HT-29 (cell line): ENCODE measurements at places on chromosomes 2 and 18.
A peak's percentile ranks its signal among the peaks of the same experiment; 100 is the strongest.

DNA sequence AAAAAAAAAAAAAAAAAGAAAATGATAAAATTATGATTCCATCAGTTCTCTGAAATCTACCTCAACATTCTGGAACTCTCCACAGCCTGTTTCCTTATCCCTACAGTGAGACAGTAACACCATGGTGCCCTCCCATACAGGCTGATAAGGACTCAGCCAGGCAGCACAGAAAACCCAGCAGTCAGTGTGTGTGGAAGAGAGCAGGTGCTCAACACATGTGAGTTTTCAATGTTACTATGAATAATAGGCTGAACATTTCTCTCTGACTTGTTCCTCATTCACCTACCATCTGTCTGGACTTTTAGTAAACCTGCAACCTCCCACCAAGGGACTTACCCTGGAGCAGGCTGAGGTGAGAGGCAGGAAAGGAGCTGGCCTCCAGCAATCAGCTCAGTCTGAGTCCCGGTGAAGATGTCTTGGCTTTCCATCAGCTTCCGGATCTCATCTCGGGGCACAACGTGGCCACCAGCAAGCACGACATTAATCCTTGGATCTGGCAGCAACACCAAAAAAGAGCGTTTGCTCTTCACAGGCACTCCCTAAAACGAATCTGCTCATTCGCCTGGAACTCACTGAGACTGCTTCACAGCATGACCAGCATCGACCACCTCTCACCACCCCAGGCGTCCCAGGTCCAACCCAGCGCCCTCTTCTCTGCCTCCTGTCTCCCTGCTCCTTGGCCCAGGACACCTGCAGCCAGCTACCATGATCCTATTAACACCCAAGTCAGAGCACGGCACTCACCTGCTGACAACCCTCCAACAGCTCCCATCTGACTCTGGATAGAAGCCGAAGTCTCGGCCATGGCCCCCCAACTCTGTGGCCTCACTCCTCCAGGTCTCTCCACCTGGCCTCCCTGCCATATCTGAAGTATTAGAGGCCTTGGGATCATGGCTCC, 16.5 kb downstream of the PASK start:
- DNase-seq, result no peak

DNA sequence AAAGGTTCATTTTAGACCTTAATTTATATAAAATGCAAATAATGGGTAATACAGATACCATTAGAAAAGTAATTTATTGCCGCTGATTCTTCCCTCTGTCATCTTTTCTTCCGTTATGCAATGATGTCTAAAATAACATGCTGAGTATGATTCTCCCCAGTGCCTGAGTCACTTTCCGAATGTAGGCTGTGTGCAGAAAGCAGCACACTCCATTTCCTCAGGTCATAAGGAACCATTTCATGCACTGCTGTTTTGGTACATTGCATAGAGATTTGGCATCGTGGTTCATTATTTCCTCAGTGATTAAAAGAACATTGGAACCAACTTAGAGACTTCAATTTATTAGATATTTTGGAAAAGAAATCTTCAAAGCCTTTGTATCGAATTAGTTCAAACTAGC, 173.5 kb downstream of the CDH2 start:
- no peak for DNase-seq

DNA sequence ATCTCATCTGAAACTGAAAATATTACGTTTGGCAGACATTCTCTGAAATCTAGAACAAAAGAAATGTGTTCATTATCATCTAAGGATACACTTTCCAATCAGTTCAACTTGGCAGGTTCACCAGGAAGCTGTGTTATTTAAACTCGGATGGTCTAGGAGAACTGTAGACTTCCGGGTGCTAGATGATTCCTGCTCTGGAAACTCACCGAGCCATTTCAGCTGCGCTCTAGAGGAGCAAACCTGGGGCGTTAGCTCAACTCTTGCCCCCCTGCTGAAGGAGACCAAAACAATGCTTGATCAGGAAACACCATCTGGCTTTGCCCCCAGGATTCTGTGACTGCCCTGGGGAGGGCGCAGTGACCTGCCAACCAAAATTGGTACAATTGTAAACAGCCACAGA, 22.9 kb downstream of the MLPH start:
- no peak for DNase-seq

GRCh38 chr2:74930811-74931486, 27.5 kb upstream of the POLE4 start:
- no peak for DNase-seq

DNA sequence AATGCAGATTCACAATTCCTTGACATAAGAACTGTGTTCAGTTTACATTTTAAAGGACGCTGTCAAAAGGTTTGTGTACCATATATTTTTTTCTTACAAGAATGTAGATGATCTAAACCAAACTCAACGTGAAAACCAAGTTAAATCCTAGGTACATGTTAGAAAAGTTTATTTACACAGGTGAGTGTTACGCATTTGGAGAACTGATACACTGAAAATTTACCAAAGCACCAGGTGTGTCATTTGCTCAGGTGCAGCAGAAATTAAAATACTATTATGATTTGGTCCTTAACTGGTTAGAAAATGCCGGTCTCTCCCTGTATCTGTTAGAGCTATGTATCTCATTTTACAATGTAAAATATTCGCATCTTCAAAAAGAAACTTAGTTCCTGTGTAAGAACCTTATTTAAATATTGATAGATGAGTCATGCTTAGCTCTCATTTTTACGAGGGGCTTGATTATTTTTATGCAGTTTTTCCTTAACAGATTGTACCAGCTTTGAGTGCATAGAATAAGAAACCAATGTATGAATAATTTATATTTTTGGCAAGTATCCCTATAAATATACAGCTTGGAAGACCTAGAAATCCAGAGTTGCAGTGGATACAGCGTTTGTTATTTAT, 25.1 kb downstream of the MFF start:
- DNase-seq, result no peak

DNA sequence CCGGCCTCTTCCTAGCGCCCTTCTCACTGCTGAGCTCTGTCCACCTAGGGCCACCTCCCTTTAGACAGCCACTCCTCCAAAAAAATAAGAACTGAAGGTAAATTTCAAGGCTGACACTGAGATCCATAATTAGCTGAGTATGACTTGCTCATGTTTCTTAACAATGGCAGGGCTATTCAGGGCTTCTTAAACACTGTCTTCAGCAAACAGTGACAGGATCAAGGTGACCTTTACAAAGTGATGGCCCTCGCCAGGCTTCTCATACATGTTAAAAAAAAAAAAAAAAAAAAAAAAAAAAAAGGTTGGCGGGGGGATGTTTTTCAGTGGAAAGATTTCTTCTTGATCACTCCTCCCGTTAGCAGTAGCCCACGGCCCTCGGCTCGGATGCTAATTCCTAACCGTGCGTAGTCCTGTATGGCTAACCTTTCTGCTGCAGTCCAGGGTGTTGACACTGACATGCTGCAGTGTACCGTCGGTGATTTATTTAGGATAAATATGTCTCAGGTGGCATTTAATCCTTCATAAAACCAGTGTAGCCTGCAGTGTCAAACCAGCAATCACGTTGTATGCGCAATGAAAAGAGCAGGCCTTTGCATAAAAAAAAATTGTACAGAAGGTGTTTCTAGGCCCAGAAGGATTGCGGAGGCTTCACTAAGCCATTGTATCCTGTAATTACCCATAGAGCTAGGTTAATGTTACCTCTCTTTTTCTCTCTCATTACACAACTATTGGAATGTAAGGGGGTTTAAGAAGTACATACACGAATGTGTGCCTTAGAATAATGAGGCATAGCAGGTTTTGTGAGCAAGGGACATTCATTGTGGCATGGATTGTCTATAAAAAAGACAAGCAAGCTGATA, 142.7 kb downstream of the PTGR3 start:
- DNase-seq, result no peak

- peak; percentile 4 for DNase-seq
Measured at GRCh38 chr2:109069331-109070194, 59.4 kb upstream of the SH3RF3 start.

GRCh38 chr2:195395362-195395761, 261.7 kb upstream of the SLC39A10 start:
- DNase-seq, result no peak

GRCh38 chr2:112959109-112959812, 18.5 kb upstream of the IL36G start:
- DNase-seq, result peak; percentile 31

DNA sequence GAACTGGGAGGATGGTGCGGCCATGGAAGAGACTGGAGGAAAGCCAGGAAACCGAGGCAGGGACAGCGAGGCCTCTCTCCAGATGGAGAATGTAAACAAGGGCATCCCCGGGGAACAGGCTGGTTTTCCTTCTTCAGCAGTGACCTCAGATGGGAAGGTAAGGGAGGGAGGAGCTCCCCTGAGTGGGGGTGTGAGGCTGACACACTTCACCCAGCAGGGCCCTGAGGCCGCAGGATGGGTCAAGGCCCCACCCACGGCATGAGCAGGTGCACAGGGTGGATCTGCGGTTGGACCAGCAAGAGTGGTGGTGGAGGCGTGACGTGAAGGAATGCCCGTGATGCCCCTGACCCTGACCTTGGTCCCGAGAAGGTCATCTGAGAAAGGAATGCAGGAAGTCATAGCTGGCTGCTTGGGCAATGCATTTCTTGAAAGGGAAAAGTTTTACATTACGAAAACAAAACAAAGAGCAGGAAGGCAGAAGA, 48.1 kb downstream of the ADCY3 start:
- DNase-seq, result no peak

GRCh38 chr18:74392323-74392722, 64.8 kb downstream of the DIPK1C start:
- no peak for DNase-seq

DNA sequence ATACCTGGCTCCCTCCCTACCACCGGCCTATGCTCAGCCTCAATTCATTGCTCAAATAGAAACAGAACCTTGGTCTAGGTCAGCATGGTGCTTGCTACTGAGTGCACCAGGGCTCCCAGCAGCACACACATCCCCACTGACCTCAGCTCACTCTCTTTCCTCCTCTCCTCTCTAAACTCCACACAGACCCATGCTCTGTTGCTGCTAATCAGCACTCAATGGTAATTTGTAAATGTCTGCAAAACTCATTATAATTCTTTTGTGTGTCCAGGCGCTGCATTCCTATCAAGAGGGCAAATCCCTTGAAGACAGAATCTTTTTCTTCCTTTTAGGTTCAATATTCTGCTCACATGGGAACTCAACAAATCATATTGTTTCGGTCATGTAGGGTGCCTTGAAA, 382.2 kb downstream of the CLIP4 start:
- DNase-seq, result no peak

DNA sequence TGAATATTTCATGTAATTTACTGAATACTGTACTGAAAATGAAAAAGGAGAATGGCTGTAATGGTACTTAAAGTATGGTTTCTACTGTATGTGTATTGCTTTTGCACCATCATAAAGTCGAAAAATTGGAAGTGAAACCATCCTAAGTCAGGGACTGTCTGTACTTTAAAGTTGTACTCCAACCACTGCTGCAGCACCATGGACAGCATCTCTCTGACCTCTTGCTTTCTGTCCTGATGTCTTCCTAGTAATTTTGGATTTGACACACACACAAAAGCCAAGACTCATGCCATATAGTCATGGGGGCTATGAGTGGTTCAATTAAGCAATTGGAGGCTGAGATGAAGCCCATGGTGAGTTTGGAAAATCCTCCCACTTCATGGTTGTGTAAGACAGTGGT, 256.3 kb upstream of the PKDCC start:
- peak; percentile 44 for DNase-seq

- DNase-seq, result peak; percentile 84
Measured at GRCh38 chr2:196239622-196240587, 68.5 kb upstream of the STK17B start.

DNA sequence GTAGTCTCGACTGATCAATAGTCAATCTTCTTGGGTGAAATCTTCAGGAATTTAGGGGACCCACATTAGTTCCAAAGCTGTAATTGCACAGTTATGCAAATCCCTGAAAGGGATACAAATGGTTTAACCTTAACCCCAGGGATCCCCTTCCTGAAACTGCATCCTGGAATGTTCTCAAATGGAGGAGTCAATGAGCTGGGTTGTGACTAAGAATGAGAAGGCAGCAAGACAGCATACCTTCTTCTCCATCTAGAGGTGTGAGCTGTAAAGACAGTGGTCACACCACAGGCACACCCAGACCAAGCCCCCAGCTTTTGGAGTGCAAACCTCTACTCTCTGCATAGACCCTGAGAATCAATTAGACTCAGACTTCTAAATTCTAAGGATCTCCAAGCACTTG, 164.7 kb upstream of the MEIS1 start:
- no peak for DNase-seq

GRCh38 chr2:3076848-3077642, 300.6 kb downstream of the EIPR1 start:
- DNase-seq, result no peak

- DNase-seq, result no peak
Measured at GRCh38 chr18:57125627-57126026, 21.3 kb upstream of the BOD1L2 start.

DNA sequence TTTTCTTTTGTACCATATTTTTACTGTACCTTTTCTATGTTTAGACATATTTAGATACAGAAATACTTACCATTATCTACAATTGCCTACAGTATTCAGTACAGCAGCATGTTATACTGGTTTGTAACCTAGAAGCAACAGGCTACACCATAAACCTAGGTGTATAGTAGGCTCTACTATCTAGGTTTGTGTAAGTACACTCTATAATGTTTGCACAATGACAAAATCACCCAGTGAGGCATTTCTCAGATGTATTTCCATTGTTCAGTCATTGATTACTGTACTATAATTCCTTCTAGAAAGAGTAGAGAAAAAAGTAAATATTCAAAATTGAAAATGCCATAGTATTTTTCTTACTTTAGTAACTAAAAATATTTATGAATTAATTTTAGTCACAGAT, 490.1 kb upstream of the REG3G start:
- no peak for DNase-seq

- peak; percentile 36 for DNase-seq
Measured at GRCh38 chr2:31253356-31254131, 19.6 kb downstream of the EHD3 start.

- DNase-seq, result no peak
Measured at GRCh38 chr18:45156946-45157345, 458.3 kb upstream of the SLC14A2 start.

DNA sequence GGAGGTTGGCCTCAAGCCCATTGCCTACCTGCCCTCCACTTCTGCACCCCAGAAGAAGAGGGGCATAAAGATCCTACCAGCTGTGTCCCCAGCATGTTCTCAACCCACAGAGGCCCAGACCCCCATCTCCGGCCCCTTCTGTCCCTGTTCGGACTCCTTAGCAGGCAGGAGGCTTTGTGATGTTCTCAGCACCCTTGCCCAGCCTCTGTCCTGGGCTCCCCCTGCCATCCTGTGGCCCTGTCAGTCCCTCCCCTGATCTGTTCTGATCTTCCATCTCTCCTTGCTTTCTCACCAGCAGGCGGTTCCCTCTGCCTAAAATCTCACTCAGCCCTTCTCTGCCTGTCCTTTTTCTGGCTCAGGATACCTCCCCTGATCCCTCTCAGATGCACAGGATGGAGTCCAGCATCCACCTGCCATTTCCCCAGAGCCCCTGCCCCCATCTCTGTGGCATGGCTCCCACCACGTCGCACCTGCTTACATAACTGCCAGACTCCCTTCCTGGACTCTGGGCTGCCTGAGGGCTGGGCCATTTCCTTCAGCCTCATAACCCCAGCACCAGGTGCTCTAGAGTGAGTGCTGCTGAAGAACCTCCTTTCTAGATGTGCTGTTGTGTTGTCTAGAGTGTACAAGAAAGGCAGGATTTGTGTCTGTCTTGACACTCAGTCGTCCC, 134.0 kb downstream of the CTIF start:
- no peak for DNase-seq

GRCh38 chr2:186683341-186683740, 10.5 kb upstream of the FAM171B start:
- DNase-seq, result no peak

- no peak for DNase-seq
Measured at GRCh38 chr2:53407363-53408080, 360.1 kb upstream of the CHAC2 start.

GRCh38 chr2:5617796-5618195, 74.4 kb upstream of the SOX11 start:
- no peak for DNase-seq
